T-cell (primary cell): ENCODE measurements at places on chromosomes 2 and 18. TPM values are rescaled to one million over a fixed set of nuclear protein-coding genes. Genes with fewer than 3 reads are reported as not detected.

The SLC14A1 gene
- total RNA-seq = 1.8 TPM

The SNED1 gene
- 46.2 TPM for total RNA-seq

The AGXT gene
- total RNA-seq = 0.41 TPM

The MFSD6 gene
- 42.3 TPM for total RNA-seq

The GKN2 gene
- not detected for total RNA-seq

The CDH2 gene
- 0.16 TPM for total RNA-seq

The PCARE gene
- total RNA-seq = not detected

The FOXI3 gene
- total RNA-seq = not detected

The IL36RN gene
- not detected for total RNA-seq

The TNFAIP6 gene
- not detected for total RNA-seq

The ADAM23 gene
- total RNA-seq = 0.95 TPM

The LCT gene
- total RNA-seq = 0.26 TPM

The SEPTIN10 gene
- 2.2 TPM for total RNA-seq

The ATP5F1A gene
- 264 TPM for total RNA-seq

The PLEKHH2 gene
- 3.1 TPM for total RNA-seq

The TRAPPC8 gene
- 60.2 TPM for total RNA-seq

The DSG4 gene
- not detected for total RNA-seq

The ZSWIM2 gene
- not detected for total RNA-seq

The TMEFF2 gene
- total RNA-seq = not detected

The UGT1A3 gene
- total RNA-seq = not detected

The ANKRD29 gene
- 0.48 TPM for total RNA-seq

The ZBTB7C gene
- 0.06 TPM for total RNA-seq
